ENCODE measurements at places on chromosomes 3 and 15.

GRCh38 chr15:69154078-69154477 lies 6.4 kb upstream of the GLCE start:
- no peak for DNase-seq

DNA sequence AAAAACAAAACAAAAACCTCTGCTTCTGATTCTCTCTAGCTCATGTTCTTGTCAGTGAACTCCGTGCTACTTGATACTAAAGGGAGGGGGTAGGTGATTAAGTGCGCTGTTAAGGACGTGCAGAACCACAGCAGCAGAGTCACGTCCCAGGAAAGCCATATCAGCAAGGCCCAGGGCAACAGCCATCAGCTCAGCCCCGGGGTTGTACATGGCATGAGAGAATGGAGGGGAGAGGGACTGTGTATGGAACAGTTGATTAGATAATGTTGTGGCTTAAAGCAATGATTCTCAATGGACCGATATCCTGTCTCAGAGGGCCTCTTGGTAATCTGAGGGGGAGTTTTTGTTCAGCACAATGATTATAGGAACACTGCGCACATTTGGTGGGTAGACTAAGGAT lies 27.6 kb downstream of the C2CD4A start:
- DNase-seq, result no peak

GRCh38 chr15:56923174-56923591 lies 4.7 kb downstream of the TCF12 start:
- no peak for DNase-seq

DNA sequence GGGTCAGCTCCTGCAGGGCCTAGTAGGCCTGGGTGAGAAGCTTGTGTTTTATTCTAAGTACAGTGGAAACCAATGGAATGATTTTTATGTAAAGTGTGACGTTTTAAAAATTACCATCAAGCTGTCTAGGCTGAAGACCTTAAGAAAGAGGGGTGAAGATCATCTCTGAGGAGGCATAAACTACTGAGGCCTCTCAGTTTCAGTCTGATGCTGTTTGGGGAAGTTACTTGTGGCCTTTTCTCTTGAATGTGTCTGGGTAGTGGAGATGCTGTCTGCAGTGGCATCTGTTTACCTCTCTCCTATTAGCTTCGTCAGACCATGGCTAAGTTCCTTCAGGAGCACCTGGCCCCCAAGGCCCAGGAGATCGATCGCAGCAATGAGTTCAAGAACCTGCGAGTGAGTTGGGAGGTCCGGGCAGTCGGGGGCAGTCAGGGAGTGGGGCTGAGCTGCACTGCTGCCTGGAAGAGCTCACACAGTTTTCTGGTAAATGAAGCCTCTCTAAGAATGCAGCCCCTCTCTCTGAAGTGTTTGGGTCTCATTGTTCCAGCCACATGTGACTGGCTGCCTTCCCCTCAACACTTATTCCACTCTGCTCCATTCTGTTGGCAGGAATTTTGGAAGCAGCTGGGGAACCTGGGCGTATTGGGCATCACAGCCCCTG lies 1.9 kb downstream of the IVD start:
- no peak for DNase-seq

Measured in stimulated activated naive CD8-positive, alpha-beta T cell treated with anti-CD3 and anti-CD28 coated beads, Interleukin-15, amount 100 ng/mL, for 72 hours (primary cell).